ENCODE measurements at places on chromosomes 3 and 15.

GRCh38 chr3:82130046-82130445 is 368.6 kb upstream of the GBE1 start:
- DNase-seq: no peak

- DNase-seq: no peak
These were observed 72.7 kb upstream of the CHRNA7 start for GRCh38 chr15:31957581-31957980.

DNA sequence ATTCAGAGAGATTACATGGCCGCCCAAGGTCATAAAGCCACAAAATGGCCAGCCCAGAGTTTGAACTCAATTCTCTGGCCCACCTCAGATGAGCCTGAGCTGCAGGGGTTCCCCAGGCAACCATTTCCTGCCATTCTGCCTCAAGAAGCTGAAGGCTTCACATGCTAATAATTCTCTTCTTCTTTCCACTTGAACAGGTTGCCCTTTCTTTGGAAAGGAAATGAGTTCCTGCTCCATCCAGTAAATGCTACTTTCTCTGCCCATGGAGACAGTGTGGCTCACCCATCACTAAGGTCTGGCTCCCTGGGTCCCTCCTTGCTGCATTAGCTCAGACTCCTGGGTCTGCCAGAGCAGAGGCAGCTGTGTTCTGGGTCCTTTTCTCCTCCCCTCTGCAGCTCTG is 48.2 kb downstream of the TRIM42 start:
- no peak for DNase-seq

- peak; percentile 60 for DNase-seq
These were observed 171.0 kb upstream of the UMPS start for GRCh38 chr3:124558991-124559845.

- no peak for DNase-seq
These were observed 31.5 kb upstream of the IMPG2 start for GRCh38 chr3:101351829-101352228.

- DNase-seq: no peak
These were observed 229.3 kb upstream of the UBE2E1 start for GRCh38 chr3:23576379-23576959.

DNA sequence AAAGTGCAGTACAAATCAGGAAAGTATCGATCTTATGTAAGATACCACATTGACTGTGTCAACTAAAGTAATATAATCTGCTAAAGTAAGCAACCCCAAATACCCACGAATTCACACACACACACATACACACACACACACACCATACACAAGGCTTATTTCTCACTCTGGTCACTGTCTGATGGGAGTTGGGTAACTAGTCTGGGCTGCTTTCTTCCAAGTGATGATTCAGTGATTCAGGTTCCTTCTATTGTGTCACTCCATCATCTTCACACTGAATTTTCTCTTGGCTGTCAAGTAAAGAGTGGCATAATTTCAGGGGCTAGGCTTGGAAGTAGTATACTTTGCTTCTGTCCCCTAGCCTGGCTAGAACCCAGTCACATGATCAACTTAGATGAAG is 104.8 kb upstream of the CCDC54 start:
- DNase-seq: no peak

DNA sequence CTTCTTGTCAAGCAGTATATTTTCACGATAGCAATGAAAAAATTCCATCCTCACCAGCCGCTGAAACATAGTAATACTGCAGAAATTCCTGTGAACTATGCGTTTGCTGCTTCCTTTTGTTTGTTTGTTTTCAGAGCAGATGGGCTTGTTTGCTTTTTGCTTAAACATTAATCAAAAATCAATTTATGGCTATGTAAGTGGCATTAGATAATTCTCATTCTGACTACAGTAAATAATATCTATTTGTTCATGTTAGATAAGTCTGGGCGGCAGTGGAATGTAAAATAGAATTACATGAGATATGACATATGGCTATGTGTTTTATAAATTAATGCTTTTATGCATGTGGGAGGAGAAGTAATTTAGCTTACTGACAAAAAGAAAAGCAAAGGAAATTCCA is 163.7 kb downstream of the PGPEP1L start:
- no peak for DNase-seq

DNA sequence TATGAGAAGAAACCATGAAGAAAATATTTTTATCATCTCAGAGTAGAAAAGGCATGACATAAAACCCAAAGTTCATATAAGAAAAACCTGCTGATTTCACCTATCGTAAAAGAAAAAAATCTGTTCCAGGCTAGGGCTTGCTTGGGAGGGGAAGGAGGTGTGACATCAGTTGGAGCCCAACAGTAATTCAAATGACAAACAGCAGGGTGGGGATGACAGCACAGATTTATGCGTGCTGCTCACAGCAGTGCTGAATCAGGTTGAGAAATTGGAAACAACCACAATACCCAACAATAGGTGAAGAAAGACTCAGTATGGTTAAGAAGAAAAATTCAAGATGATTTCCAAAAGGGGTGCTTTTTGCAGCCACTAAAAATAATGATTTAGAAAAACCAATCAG is 172.4 kb downstream of the PDE8A start:
- DNase-seq: no peak
